ENCODE measurements at places on chromosomes 3 and 15.

GRCh38 chr3:142904639-142905436 is 16.0 kb upstream of the PCOLCE2 start:
- H3K36me3 ChIP-seq = no peaks in the 10 kb centered on the region
- H3K4me1 ChIP-seq = no peaks in the 10 kb centered on the region
- no peak overlapping the region for H3K4me3 ChIP-seq
- no peak overlapping the region for H3K27ac ChIP-seq

DNA sequence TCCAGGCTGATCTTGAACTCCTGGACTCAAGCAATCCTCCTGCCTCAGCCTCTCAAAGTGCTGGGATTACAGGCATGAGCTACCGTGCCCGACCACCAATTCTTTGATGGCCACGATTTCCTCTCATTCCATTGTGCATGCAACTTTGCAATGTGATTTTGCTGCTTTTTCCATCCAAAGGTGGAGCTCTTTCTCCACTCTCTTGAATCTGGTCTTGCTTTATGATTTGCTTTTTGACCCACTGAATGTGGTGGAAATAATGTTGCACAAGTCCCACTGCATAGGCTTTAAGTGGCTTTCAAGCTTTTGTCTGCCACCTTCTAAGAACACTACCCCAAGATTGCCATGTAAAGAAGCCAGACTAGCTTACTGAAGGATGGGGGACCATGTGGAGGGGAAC is 10.6 kb downstream of the RPS27L start:
- no peak overlapping the region for H3K27ac ChIP-seq
- DNase-seq = no peak
- H3K4me1 ChIP-seq = no peaks in the 10 kb centered on the region
- H3K27me3 ChIP-seq = no peaks in the 10 kb centered on the region
- H3K4me3 ChIP-seq = no peak overlapping the region
- peaks cover 48% of the 10 kb centered on the region for H3K36me3 ChIP-seq

DNA sequence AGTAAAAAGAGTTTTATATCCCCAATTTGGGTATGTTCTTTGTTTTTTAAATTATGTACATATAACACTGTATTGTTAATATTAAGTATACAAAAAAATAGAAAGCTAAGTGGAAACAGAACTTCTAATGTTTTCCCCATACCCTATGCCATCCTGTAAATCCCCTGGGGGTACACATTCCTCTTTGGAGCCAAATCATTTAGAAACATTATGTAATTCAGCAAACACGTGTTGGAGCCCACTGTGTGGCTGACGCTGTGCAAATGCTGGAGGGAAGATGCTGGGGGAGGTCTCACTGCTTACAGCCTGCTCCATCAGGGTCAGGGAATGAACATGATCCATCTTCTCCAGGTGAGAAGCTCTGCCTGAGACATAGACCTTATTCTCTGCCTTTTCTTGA is 52.8 kb downstream of the CRTC3 start:
- H3K4me1 ChIP-seq = peaks cover 3% of the 10 kb centered on the region
- H3K27ac ChIP-seq = peak overlapping the region; percentile 56
- H3K36me3 ChIP-seq = no peaks in the 10 kb centered on the region
- no peaks in the 10 kb centered on the region for H3K27me3 ChIP-seq
- no peak overlapping the region for H3K4me3 ChIP-seq

- no peak overlapping the region for H3K4me3 ChIP-seq
- H3K27ac ChIP-seq = no peak overlapping the region
- no peaks in the 10 kb centered on the region for H3K27me3 ChIP-seq
- DNase-seq = no peak
Observed at GRCh38 chr3:101979033-101979432, 129.7 kb downstream of the NFKBIZ start.

GRCh38 chr3:132587401-132587800 is 9.7 kb upstream of the ACKR4 start:
- H3K36me3 ChIP-seq = no peaks in the 10 kb centered on the region
- no peak overlapping the region for H3K27ac ChIP-seq

Measured in ascending aorta (tissue), 2 donors.